HFFc6 (cell line): ENCODE measurements at places on chromosomes 7 and 10. TPM values are rescaled to one million over a fixed set of nuclear protein-coding genes. Genes with fewer than 3 reads are reported as not detected.
A peak's percentile ranks its signal among the peaks of the same experiment; 100 is the strongest.

- peaks cover 27% of the 10 kb centered on the region for H3K4me1 ChIP-seq
- no peak overlapping the region for H3K4me3 ChIP-seq
- H3K36me3 ChIP-seq, result no peaks in the 10 kb centered on the region
- H3K27ac ChIP-seq, result no peak overlapping the region
- peaks cover 3% of the 10 kb centered on the region; the same call in 1 of the 2 replicates for H3K27me3 ChIP-seq
- no peak for DNase-seq
Observed at GRCh38 chr7:47937711-47938573, 10.3 kb downstream of the PKD1L1 start.

- H3K27ac ChIP-seq, result no peak overlapping the region
- no peak overlapping the region for H3K4me3 ChIP-seq
- H3K4me1 ChIP-seq, result peaks cover 16% of the 10 kb centered on the region
- H3K36me3 ChIP-seq, result no peaks in the 10 kb centered on the region
- DNase-seq, result no peak
- H3K27me3 ChIP-seq, result no peaks in the 10 kb centered on the region
Observed at GRCh38 chr7:115042596-115042995, 120.7 kb downstream of the MDFIC start.

GRCh38 chr7:41787651-41788350 lies 84.9 kb upstream of the INHBA start:
- H3K4me1 ChIP-seq, result peaks cover 22% of the 10 kb centered on the region
- H3K27ac ChIP-seq, result no peak overlapping the region; the same call in 1 of the 2 replicates
- H3K27me3 ChIP-seq, result no peaks in the 10 kb centered on the region
- H3K4me3 ChIP-seq, result no peak overlapping the region

GRCh38 chr10:113922787-113923570 lies 68.5 kb downstream of the NHLRC2 start:
- H3K27me3 ChIP-seq, result no peaks in the 10 kb centered on the region; the same call in 1 of the 2 replicates
- no peaks in the 10 kb centered on the region for H3K4me1 ChIP-seq
- H3K4me3 ChIP-seq, result no peak overlapping the region
- peaks cover 6% of the 10 kb centered on the region for H3K36me3 ChIP-seq

- no peak overlapping the region for H3K4me3 ChIP-seq
- no peak overlapping the region for H3K27ac ChIP-seq
- no peak for DNase-seq
- no peaks in the 10 kb centered on the region for H3K36me3 ChIP-seq
- H3K4me1 ChIP-seq, result peaks cover 12% of the 10 kb centered on the region
- H3K27me3 ChIP-seq, result peaks cover 52% of the 10 kb centered on the region
Observed at GRCh38 chr10:69692267-69692666, 62.2 kb downstream of the FAM241B start.

- no peaks in the 10 kb centered on the region for H3K36me3 ChIP-seq
- peak; percentile 12 for DNase-seq
- H3K4me3 ChIP-seq, result no peak overlapping the region; the same call in 1 of the 2 replicates
- peak overlapping the region; percentile 67 for H3K27ac ChIP-seq
- H3K27me3 ChIP-seq, result peaks cover 7% of the 10 kb centered on the region; the same call in 1 of the 2 replicates
- H3K4me1 ChIP-seq, result peaks cover 15% of the 10 kb centered on the region
Observed at GRCh38 chr10:88735661-88736060, 24.2 kb upstream of the LIPN start.

- no peaks in the 10 kb centered on the region for H3K27me3 ChIP-seq
- H3K36me3 ChIP-seq, result no peaks in the 10 kb centered on the region
- peaks cover 10% of the 10 kb centered on the region for H3K4me1 ChIP-seq
- no peak overlapping the region for H3K27ac ChIP-seq
- no peak overlapping the region for H3K4me3 ChIP-seq
Observed at GRCh38 chr7:17026269-17026668, 144.5 kb upstream of the AGR3 start.

GRCh38 chr7:148746135-148746534 lies 47.4 kb downstream of the CUL1 start:
- H3K27me3 ChIP-seq, result peaks cover 2% of the 10 kb centered on the region
- H3K36me3 ChIP-seq, result peaks cover 50% of the 10 kb centered on the region
- no peak overlapping the region for H3K4me3 ChIP-seq
- DNase-seq, result no peak
- H3K4me1 ChIP-seq, result peaks cover 6% of the 10 kb centered on the region; the same call in 1 of the 2 replicates

DNA sequence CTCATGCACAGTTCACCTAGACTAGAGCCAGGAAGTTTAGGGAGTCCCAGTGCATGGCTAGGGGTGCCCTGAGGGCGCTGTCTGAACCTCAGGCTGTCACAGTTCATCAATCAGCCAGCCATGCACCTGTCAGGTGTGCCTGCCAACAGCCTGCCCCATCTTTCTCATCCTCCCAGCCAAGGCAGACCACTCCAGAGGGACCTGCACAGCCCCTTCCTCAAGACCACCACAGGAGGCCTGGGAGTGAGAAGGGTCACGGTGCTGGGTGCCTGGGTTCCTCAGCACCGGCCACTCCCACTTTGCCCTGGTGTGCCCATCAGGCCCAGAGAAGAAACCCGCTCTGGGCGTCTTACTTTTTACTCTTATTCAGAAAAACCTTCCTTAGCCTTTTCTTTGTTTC lies 8.4 kb downstream of the ATP6V1F start:
- no peak for DNase-seq
- H3K4me1 ChIP-seq, result peaks cover 9% of the 10 kb centered on the region; the same call in 1 of the 2 replicates
- no peaks in the 10 kb centered on the region; the same call in 1 of the 2 replicates for H3K36me3 ChIP-seq
- H3K27ac ChIP-seq, result no peak overlapping the region
- H3K4me3 ChIP-seq, result no peak overlapping the region

DNA sequence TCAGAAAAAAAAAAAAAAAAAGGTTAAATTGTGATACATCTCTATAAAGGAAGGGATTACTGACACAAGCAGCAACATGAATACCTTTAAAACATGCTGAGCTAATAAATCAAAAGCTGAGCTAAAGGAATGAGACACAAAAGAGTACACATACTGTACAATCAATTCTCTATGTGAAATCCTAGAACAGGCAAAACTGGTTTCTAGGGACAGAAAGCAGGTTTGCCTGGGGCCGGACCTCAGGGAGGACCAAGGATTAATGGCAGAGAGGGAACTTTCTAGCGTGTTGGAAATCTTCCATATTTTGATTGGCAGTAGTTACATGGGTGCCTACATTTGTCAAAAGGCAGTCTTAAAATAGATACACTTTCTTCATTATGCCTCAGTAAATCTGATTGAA lies 52.5 kb downstream of the KLRG2 start:
- peaks cover 6% of the 10 kb centered on the region; the same call in 1 of the 2 replicates for H3K36me3 ChIP-seq
- peaks cover 2% of the 10 kb centered on the region; the same call in 1 of the 2 replicates for H3K27me3 ChIP-seq
- DNase-seq, result no peak
- no peak overlapping the region for H3K4me3 ChIP-seq
- peaks cover 9% of the 10 kb centered on the region for H3K4me1 ChIP-seq
- no peak overlapping the region for H3K27ac ChIP-seq

DNA sequence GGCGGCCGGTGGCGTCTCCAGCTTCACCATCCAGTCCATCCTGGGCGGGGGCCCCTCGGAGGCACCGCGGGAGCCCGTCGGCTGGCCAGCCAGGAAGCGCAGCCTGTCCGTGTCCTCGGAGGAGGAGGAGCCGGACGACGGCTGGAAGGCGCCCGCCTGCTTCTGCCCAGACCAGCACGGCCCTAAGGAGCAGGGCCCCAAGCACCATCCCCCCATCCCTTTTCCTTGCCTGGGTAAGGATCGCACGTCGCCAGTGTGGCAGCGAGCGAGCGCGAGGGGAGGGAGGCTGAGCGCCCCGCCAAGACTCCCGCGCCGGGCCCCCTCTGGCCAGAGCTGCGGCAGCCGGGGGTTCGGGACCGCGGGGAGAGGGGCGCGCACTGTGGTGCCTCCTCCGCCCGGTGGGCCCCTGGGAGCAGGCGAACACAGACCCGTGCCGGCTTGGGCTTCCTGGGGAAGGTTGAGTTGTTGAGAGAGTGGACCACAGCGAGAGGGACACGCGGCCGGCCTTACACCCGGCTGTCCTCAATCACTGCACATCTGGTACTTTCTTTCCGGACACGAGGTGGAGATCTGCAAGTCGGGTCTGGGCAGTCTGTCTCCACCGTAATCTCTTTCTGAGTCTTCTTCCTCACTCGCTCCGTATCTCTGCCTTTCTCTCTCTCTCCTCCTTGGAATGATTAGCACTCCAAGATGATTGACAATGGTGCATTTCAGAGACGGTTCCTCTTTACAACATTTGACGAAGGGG lies 652 bp downstream of the HMX2 start:
- H3K27me3 ChIP-seq, result peaks cover 64% of the 10 kb centered on the region
- DNase-seq, result no peak
- H3K4me1 ChIP-seq, result peaks cover 23% of the 10 kb centered on the region
- H3K27ac ChIP-seq, result no peak overlapping the region

- no peak overlapping the region for H3K4me3 ChIP-seq
- H3K36me3 ChIP-seq, result peaks cover 25% of the 10 kb centered on the region
- H3K27ac ChIP-seq, result no peak overlapping the region
- DNase-seq, result no peak
Observed at GRCh38 chr7:139739863-139740597, 37.8 kb downstream of the HIPK2 start.

GRCh38 chr10:21304198-21304597 lies 221.3 kb downstream of the SKIDA1 start:
- H3K4me3 ChIP-seq, result no peak overlapping the region
- peaks cover 7% of the 10 kb centered on the region for H3K4me1 ChIP-seq
- H3K27me3 ChIP-seq, result no peaks in the 10 kb centered on the region; the same call in 1 of the 2 replicates
- no peaks in the 10 kb centered on the region for H3K36me3 ChIP-seq

GRCh38 chr10:58752665-58753064 lies 240.0 kb downstream of the BICC1 start:
- H3K27ac ChIP-seq, result no peak overlapping the region
- H3K36me3 ChIP-seq, result no peaks in the 10 kb centered on the region
- no peak overlapping the region for H3K4me3 ChIP-seq
- DNase-seq, result no peak

DNA sequence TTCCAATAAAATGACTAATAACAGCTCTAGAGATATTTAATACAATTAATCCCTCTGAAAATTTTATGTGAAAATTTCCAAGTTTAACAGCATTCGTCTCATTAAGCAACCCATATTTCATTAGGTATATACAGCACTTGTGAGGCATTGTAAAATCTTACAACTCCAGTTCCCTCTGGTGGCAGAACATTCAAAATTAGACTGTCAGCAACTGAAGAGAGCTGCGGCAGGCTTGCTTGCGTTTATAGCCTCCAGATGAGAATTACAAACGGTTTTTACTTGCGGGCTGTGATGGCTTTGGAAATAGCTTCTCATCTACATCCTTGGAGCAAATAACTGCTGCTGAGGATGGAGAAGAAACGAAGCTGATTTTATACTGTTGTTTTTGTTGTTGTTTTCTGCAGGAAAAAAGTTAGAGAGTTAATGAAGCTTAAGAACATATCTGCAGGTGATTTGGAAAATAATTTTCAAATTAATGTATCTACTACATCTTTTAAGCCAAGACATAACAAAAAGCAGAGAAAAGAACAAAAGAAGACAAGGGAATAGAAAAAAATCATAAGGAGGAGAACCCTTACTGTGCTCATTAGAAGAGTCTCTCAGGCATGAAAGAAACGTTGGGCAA lies 171.3 kb downstream of the MAGI2 start:
- peaks cover 15% of the 10 kb centered on the region for H3K36me3 ChIP-seq
- H3K27ac ChIP-seq, result peak overlapping the region; percentile 86
- H3K4me3 ChIP-seq, result peak overlapping the region; percentile 77

DNA sequence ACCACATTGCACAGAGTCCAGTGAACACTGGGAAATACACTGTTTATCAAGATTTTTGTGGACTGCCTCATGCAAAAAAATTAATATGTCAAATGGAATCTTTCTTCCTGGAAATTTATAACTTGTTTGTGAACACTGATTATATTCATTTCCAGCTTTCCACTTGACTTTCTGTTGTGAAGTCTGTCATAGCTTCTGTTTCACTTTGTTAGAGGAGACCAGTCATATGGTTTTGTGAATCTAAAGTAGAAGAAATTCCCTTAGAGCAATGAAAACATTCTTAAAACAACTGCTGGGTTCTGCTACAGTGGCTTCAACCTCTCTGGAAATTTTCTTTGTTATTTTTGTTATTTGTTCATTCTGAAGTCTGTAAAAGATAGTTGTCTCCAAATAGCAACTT lies 349.5 kb upstream of the NFE2L3 start:
- H3K4me1 ChIP-seq, result no peaks in the 10 kb centered on the region
- H3K27ac ChIP-seq, result no peak overlapping the region
- no peak for DNase-seq
- no peaks in the 10 kb centered on the region for H3K36me3 ChIP-seq
- H3K27me3 ChIP-seq, result no peaks in the 10 kb centered on the region

DNA sequence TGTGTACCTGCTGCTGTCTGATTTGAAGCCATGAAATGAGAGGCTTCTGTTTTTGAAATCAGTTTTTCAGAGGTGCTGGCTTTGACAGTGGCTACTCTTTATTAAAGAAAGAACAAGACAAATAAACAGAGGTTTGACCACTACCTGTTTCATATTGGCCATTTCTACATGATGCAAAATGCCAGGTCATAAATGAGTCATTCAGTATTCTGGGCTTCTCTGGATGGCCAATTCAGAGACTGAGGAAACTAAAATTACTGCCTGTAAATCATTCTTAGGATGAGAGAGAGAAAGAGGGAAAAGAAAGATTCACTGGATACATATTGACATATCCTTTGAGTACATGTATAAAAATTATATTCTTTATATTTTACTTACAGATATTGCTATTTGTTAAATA lies 303.3 kb upstream of the ETV1 start:
- no peaks in the 10 kb centered on the region for H3K27me3 ChIP-seq
- H3K4me1 ChIP-seq, result no peaks in the 10 kb centered on the region
- H3K4me3 ChIP-seq, result no peak overlapping the region
- no peak overlapping the region for H3K27ac ChIP-seq

GRCh38 chr7:77783545-77783944 lies 14.7 kb downstream of the TMEM60 start:
- H3K36me3 ChIP-seq, result peaks cover 33% of the 10 kb centered on the region
- peaks cover 29% of the 10 kb centered on the region for H3K4me1 ChIP-seq
- H3K27me3 ChIP-seq, result no peaks in the 10 kb centered on the region
- H3K27ac ChIP-seq, result peak overlapping the region; percentile 2; the same call in 1 of the 2 replicates
- DNase-seq, result no peak

- H3K36me3 ChIP-seq, result no peaks in the 10 kb centered on the region
- H3K4me3 ChIP-seq, result no peak overlapping the region
- H3K27me3 ChIP-seq, result peaks cover 3% of the 10 kb centered on the region
- H3K27ac ChIP-seq, result no peak overlapping the region
Observed at GRCh38 chr7:132276976-132277725, 299.1 kb downstream of the PLXNA4 start.

SPDYE1 gene
- not detected in 2 replicates for total RNA-seq

NANOS1 gene
- total RNA-seq, result 0.08 and 0.11 TPM in 2 replicates

ZNF777 gene
- 13.6 to 16.9 TPM (median 15.2 TPM) in 3 replicates for total RNA-seq

ST8SIA6 gene
- not detected in 3 replicates for total RNA-seq

HIF1AN gene
- 59.6 to 60.4 TPM (median 60.2 TPM) in 3 replicates for total RNA-seq
